ENCODE measurements at places on chromosomes 1 and 21.

GRCh38 chr1:91877574-91878208 is 8.3 kb downstream of the TGFBR3 start:
- DNase-seq, result no peak

GRCh38 chr1:53583021-53583867 is 124.0 kb downstream of the DMRTB1 start:
- no peak for DNase-seq

DNA sequence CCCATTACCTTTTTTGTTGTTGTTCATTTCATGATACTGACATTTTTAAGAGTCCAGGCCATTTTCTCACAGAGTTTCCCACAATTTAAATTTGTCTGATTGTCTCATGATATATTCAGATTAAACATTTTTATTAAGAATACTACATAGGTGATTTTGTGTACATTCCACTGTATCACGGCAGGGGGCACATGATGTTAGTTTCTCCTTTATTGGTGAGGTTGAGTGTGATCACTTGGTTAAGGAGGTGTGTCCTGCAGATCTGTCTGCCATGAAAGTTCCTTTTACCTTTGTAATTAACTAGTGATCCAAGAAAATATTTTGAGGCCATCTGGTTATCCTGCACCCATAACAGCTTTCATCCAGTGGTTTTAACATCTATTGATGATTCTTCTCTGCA is 11.8 kb downstream of the RTCA start:
- no peak for DNase-seq

- DNase-seq, result no peak
Measured at GRCh38 chr1:230972855-230973271, 5.8 kb downstream of the TTC13 start.

DNA sequence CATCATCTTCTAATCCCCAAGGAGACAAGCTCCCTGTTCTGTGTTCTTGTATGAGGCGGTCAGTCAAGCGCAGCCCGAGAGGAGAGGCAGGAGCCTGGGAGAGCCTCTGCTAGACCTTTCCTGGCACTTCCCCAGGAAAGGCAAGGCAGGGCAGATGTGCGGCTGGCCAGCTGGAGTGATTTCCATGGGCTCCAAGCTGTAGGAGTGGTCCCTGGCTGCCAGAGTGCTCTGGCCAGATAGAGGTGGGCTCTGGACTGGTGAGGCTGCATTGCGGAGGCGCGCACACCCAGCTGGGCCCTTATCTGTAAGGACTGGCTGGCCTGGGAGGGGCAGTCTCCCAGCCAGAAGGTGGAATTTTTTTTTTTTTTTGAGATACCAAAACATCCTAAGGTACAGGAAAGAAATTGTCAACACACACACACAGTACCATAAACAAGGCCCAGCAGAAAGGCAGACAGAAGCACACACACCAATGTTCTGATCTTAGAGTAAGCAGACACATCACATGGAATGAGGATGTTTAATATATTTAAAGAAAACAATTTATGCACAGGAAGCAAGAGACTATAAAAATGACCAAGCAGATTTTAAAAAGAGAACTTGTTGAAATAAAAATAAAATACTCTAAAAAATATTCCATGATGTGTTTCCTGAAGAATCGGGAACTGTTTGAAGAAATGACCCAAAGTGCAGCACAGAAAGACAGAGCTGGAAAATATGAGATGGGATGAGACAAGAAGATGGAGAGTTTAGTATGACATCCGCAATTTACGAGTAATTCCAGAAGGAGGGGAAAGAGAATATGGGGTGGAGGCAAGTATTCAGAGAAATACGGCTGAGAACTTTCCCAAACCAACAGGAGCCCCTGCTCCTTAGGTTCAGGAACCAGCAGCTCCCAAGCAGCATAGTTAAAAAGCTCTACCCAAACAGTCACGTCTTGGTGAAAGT is 13.4 kb downstream of the IBA57 start:
- DNase-seq, result no peak

GRCh38 chr1:156643778-156644092 is 1.8 kb downstream of the BCAN start:
- no peak for DNase-seq
